Foreskin keratinocyte (primary cell): ENCODE measurements at places on chromosomes 12 and 14. TPM values are rescaled to one million over a fixed set of nuclear protein-coding genes. Genes with fewer than 3 reads are reported as not detected.

The C12orf42 gene
- not detected in 2 replicates for polyA plus RNA-seq

The REP15 gene
- polyA plus RNA-seq = 2.5 and 2.9 TPM in 2 replicates

The RD3L gene
- polyA plus RNA-seq = not detected in 2 replicates

The PAH gene
- polyA plus RNA-seq = not detected in 2 replicates

The LIN7A gene
- not detected in 2 replicates for polyA plus RNA-seq

The SERPINA12 gene
- not detected in 2 replicates for polyA plus RNA-seq
